Mucosa of descending colon (tissue), 3 donors: ENCODE measurements at places on chromosomes 13 and 19.
A peak's percentile ranks its signal among the peaks of the same experiment; 100 is the strongest.

- no peak for DNase-seq
These were observed 252.8 kb downstream of the B3GLCT start for GRCh38 chr13:31452525-31452924.

DNA sequence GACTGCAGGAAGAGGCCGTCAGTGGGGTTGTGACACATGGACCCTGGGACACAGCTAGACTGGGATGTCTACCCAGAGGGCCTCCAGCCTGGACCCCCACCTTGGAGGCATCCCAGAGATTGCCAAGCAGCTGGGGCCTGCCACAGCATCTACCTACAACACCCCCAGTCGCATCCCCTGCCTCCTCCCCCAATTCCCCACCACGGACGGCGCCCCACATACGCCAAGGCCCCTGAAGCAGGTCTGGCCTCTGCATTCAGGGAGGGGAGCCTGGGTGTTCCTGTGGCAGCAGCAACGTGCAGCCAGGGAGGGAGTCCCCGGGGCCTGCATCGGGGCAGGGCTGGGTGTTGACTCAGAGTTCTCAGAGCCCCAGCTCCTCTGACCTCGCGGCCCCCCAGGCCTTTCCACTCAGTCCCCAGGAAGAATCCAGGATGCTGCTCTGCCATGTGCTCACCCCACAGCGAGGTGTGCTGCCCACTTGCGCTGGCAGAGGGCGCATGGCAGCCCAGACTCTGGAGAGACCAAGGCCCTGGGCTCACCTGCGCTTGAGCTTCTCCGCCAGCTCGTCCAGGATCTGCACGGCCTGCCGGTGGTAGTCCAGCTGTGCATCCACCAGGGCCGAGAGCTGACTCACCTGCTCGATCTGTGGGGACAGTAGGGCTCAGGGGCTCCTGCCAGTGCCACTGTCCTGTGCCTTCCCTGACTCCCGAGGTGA is 19.6 kb downstream of the MPND start:
- DNase-seq: no peak

DNA sequence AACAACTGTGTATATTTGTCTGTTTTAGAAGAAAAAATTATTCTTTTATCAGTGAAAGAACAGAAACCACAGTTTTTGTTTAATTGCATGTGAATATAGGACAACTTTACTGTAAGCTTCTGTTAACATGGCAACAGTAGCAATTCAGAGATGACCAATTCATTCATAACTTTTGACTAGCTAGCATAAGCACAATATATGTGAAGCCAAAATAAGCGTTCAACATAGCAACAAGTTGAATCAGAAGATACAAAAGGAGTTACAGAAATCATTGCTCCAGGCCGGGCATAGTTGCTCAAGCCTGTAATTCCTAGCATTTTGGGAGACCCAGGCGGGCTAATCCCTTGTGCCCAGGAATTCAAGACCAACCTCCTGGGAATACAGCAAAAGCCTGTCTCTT is 197.1 kb upstream of the GPC6 start:
- DNase-seq: no peak

- peak; percentile 94 for DNase-seq
These were observed 4.9 kb downstream of the HRC start for GRCh38 chr19:49150106-49150943.

GRCh38 chr19:54729416-54730188 is 5.4 kb downstream of the KIR3DL3 start:
- DNase-seq: no peak

- no peak for DNase-seq
These were observed 191.4 kb downstream of the POSTN start for GRCh38 chr13:37407156-37407555.

DNA sequence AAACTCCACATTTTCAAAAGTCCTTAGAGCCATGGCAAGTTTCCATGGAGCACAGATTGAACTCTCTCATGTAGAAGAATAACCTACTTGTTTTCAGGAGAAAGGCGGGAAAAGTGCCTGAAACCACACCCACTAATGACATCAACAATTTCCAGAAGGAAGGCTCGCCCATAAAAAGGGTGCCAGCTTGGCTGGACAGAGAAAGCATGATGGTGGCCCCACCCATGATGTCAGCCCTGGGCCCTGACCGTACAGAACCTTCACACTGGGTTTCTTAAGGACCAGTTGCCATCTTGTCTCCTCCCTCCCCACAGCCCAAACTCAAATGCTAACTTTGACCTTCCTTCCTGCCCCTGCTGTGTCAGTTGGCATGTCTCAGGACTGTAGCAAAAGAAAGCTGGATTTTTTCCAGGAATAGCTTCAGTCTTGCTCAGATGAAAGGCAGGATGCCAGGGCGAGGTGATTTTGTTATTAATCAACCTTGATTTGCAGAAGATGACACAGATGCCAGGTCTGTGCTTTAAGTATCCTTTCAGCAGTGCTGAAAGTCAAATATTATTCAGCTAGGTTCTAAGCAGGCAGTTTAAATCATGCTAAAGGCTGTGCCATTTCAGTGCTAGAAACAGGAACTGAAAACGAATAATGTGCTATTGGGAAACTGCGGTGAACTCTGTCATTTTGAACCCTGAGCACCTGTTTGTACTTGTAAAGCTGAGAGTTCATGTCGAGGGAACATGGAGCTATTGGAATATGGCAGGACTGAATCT is 89.5 kb upstream of the RFC3 start:
- DNase-seq: no peak

- no peak for DNase-seq
These were observed 4.6 kb downstream of the AXL start for GRCh38 chr19:41223431-41224234.

DNA sequence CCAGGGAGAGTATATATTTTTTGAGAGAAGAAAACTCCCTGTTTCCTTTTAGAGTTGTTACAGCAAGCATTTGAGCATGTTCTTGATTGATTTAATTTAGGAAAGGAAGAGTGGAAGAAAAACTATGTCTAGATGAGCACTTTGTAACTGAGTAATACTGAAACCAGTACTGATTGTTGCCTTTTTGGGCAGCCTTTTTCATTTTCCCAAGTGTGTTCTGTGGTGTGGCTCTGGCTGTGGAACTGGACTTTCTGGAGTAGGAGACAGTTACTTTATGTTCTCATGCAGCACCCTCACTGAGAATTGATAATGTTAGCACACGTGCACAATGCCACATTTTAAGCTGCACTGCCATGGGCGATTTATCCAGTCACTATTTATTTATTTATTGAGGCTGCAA is 211.5 kb downstream of the LMO7 start:
- DNase-seq: no peak

- DNase-seq: no peak
These were observed 141.3 kb upstream of the HTR2A start for GRCh38 chr13:47038188-47038587.

DNA sequence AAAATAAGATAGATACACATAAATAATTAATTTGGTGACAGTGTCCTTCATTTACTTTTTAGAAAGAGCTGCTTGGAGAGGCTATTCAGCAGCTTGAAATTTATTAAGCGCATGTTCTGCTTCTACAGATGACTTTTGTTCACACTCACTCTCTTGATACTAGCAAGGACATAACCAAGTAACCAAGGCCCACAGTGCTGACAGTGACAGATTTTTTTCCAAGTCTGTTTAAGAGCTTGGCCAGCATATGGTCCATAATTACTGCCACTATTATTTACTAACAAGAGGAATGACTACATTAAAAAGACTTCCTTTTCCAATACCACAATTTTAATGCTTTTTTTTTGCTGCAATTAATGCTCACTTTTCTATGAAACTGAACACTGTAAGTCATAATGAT is 673.7 kb upstream of the MIR17HG start:
- no peak for DNase-seq

GRCh38 chr13:91520952-91521351 is 122.5 kb downstream of the GPC5 start:
- DNase-seq: no peak

DNA sequence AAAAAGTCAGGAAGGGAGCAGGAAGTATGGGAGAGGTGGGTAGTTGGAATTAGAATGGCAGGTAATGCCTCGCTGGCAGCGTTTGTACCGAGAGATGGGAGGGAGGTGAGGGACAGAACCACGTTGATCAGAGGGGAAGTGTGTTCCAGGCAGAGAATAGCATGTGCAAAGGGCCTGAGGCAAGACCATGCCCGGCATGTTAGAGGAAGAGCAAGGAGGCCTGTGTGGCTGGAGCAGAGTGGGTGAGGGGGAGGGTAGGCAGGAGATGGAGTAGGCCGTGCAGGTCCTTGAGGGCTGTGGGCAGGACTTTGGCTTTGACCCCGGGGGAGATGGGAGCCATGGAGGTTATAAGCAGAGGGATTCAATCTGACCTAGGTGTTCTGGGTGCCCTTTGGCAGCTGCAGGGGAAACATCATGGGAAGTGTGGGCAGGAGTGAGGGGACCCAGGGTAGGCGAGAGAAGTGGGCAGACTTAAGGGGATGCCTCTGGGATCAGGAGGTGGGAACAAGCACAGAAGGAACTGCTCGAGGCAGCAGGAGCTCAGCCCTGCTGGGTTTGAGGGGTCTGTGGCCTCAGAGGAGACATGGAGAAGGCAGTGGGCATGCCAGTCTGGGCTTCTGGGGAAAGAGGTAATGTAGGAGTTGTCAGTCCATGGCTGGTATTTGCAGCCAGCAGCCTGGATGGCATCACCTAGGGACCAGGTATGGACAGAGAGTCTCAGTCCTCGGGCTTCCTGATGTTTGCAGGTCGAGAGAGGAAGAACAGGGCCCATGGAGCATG is 48.8 kb downstream of the CD320 start:
- DNase-seq: peak; percentile 14

GRCh38 chr13:60326273-60326672 is 70.7 kb upstream of the TDRD3 start:
- no peak for DNase-seq

DNA sequence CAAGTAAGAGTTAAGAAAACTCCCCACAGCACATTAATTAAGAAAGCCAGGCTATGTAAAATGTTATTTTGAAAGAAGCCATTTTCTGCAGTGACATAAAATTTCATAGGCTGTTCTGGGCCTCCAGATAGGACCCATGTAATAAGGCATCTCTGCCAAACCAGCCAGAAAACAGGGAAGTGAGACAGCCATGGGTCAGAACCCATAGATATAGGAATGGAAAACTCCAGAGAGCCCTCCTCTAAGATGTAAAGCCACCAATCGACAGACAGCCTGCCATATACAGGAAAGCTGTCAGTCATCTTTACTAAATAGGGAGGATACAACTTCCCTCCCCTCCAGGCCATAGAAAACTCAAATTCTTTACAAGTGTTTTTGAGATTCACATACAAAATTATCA is 493.3 kb downstream of the COG6 start:
- no peak for DNase-seq

GRCh38 chr13:77513719-77514335 is 21.7 kb upstream of the SCEL start:
- DNase-seq: no peak
